ENCODE measurements at places on chromosomes 7 and 10. TPM values are rescaled to one million over a fixed set of nuclear protein-coding genes. Genes with fewer than 3 reads are reported as not detected.
A peak's percentile ranks its signal among the peaks of the same experiment; 100 is the strongest.

SDK1 gene
- total RNA-seq = 3.4 TPM

GRCh38 chr7:47080816-47081215 lies 501.1 kb downstream of the TNS3 start:
- peak; percentile 71 for DNase-seq

MEST gene
- 2,085 TPM for total RNA-seq

IL15RA gene
- total RNA-seq = not detected

ADAM22 gene
- 14.0 TPM for total RNA-seq

Measured in SJCRH30 (cell line).